ENCODE measurements at places on chromosomes 13 and 19.

- DNase-seq, result no peak
These were observed 15.2 kb downstream of the F10 start for GRCh38 chr13:113137691-113138298.

GRCh38 chr13:71803066-71803465, 63.9 kb downstream of the DACH1 start:
- no peak for DNase-seq

DNA sequence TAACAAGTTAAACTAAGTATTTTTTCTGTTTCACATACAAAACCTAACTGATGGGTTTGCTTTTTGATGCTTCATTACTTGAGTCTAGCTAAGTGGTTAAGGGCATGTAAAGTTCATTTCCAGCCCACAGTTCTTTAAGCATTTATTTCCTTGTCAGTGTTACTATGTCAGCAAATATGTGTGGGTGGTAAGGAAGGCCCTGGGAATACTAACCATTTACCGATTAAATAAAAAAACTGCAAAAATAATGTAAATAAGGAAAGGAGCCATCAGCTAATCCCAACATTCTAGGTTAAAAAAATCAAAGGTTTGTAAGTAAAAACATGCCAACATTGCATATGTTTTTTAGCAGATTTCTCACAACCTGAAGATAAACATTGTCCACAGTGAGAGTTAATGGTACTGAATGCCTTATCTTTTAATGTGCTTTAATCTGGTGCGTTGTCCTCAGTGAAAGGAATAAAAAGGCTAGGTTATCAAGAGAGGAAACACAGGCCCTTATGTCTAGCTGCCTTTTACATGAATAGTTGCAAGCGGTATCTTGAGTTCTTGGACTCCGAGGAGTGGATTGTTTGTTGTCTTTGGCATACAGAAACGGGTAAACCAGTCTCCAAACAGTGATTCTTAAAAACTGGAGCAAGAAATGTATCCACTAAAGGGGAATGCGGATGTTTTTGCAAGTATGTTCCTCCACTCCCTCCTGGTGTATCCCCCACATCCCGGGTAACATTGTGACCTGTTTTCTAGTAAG, 949.6 kb upstream of the SLC10A2 start:
- DNase-seq, result no peak

DNA sequence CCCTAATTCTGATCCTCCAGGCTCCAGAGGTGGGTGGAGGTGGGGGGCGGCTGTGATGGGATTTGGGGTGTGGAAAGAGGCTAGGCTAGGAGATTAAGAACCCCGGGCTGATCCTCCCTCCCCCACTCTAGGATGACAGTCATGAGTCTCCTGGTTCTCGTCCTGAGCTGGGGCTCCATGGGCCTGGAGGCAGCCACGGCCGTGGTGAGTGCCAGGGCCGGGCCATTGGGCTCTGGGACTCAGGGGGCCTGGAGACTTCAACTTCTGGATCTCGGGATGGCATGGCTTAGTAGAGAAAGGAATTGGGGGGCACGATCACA, 13.9 kb downstream of the TTYH1 start:
- no peak for DNase-seq

DNA sequence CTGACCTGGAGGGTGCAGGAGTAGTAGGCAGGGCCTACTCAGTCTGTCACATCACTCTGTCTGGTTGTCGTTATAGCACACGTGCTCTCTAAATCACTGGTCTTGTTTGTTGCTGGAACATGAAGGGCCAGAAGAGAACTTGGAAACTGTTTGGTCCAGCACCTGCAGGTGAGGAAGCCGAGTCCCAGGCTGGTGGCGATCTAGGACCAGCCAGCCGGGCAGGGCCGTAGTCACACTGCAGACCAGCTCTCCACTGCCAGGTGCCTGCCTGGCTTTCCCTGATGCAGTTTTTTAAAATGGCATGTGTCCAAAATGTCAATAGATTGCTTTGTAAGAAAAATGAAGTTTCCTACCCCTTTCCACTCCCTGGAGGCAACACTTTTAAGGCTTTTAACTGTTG, 53.7 kb downstream of the GGACT start:
- no peak for DNase-seq

- peak; percentile 7 for DNase-seq
These were observed 133.6 kb upstream of the MYO16 start for GRCh38 chr13:108495646-108496361.

DNA sequence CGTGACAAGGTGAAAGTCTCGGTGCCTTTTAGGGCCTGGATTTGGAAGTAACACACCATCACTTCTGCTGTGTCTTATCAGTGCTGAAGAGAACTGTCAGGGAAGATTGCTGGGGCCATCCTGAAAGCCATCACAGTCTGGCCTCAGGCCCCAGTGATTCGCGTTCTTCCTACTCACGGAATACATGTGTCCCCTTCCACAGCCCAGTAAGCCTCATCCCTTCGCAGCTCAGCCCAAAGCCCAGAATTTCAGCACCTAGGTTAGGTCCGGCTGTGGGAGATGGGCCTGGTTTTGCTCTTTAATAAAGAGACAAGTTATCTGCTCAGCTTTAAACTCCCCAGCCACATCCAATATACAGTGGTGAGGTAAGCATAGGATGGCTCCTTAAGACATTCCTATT, 113.0 kb upstream of the SPACA7 start:
- no peak for DNase-seq

DNA sequence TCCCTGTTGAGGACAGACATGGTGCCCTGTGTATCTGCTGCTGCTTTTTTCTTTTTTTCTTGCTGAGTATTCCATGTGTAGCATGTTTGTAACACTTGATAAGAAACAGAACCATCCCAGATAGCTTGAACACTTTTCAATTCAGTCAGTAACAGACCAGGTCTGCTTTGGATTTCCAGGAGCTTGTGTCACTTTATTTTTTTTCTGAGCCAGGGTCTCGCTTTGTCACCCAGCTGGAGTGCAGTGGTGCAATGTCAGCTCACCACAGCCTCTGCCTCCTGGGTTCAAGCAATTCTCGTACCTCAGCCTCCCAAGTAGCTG, 43.7 kb downstream of the BBC3 start:
- DNase-seq, result no peak

DNA sequence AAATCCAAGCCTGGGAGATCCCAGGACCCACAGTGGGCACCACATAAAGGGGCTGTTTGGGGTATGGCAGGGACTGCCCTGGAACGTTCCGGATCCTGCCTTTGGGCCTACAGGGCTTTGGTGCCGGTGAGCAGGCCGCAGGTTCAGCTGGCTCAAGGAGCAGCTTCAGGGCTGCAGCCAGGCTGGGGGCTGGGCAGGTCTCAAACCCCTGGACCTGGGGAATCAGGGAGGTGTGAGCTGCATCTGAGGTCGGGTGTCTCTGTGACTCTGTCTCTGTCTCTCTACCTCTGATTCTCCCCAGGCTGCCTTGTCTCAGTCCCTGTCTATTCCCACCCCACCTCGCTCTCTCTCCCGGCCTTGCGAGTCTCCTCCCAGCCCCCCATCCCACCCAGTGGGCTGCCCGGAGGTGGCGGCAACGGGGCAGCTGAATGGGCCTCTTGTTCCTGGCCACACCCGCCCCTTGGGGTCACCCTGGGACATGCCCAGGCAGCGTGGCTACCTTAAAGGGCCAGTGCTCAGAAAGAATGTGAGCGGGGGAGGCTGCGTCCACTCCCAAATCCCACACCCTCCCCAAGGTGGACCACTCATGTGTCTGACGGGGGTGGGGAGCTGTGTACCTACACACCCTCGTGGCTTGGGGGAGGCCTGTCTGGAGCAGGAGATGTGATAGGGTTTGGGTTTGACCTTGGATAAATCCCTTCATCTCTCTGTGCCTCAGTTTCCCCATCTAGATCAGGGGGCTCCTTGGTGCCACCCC, 31.1 kb downstream of the NFIC start:
- DNase-seq, result no peak

DNA sequence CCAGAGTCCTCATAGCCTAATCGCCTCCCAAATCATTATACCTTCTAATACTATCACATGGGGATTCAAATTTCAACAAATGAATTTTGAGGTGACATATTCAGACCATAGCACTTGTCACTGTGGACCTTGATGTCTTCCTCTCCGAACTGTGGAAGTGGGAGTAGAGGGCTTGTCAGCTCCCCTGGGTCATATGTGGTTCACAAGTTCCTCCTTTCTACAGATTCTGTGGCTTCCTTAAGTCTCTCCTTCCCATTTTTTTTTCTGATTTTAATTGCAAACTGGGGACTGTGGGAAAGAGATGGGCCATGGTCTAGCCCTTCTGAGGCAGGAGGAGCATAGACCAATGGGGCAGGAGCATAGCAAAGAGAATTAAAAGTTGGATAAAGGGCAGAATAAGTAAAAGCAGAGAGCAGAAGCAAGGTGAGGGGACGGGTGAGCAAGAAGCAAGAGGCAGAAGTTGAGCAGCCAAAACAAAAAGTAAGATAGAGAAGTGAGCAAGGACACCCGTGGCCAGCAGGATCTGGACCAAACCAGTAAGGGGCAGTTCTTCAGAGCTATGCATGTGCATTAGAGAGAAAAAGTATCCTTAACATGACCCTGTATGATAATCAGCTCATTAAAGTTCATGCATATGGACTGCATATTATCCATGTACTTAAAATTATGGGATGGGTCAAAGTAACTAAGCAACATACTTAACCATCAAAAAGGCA, 2.6 kb upstream of the SIGLEC7 start:
- DNase-seq, result no peak

- DNase-seq, result no peak
These were observed 484.5 kb downstream of the COG6 start for GRCh38 chr13:40139896-40140520.

DNA sequence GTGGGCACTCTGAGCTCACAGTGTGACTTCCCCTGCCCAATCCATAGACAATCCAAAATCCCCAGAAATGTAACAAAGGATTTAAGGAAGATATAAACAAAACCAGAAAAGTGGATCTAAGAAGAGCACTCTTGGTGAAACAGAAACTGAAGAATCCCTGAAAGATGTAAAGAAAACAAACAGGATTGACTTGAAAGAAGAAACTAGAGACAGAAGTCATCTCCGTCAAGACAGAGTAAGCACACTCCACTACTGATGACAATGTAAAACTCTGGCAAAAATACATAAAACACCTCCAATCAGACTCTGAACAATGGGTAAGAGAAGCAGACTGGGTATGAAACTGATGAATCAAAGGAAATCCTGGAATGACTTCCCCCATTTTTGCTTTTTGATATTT, 13.5 kb downstream of the TUBGCP3 start:
- DNase-seq, result no peak

- DNase-seq, result peak; percentile 4
These were observed 18.1 kb downstream of the DDX39A start for GRCh38 chr19:14400951-14401431.

- no peak for DNase-seq
These were observed 2.9 kb downstream of the CIC start for GRCh38 chr19:42271861-42272534.

DNA sequence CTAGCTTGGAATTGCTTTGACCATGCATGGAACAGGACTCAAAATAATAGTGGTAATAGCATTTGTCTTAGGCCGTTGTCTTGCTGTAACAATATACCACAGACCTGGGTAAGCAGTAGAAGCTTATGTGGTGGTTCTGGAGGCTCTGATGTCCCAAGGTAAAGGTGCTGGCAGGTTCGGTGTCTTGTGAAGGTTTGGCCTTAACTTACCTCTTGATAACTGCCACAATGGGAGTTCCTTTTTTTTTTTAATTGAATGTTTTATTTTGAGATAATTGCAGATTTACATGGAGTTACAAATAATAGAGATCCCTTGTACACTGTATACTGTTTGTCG, 5.8 kb downstream of the RPL21 start:
- no peak for DNase-seq

GRCh38 chr13:113939129-113939943, 34.5 kb downstream of the C13orf46 start:
- DNase-seq, result no peak

DNA sequence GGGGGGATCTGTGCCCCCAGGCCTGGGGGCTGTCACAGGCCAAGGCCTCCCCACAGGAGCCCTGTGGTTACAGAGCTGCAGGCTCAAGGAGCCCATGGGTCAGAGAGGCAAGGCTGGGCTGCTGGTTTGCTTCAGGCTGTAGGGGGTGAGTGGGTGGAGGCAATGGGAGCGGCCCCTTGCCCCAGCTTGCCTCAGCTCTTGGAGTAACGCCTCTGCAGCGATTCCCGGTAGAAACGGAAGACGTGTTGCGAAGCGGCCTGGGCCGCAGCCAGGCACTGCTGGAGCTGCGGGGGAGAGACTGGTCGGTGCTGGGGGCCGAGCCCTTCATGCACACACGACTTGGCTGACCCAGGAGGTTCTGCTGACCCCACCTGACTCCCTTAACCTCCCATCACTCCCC, 10.1 kb downstream of the TMEM91 start:
- no peak for DNase-seq

DNA sequence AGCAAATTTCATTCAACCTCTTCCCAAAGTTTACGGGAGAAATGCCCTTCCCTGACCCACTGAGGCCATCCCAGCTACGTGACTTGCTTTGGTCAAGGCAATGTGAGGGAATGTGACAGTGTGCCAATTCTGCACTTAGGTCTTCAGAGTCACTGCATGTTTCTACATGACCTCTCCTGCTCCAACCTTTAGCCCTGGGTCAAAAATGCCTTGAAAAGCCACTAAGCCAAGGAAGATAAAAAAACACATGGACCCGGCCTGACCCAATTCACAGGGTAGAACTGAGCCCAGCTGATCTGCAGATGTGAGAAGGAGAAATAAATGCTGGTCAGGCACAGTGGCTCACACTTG, 30.0 kb downstream of the ZNRF4 start:
- no peak for DNase-seq

- DNase-seq, result no peak
These were observed 106.9 kb downstream of the KLF12 start for GRCh38 chr13:74027161-74027779.

GRCh38 chr13:34464011-34464410, 478.1 kb upstream of the NBEA start:
- DNase-seq, result no peak

- peak; percentile 75 for DNase-seq
These were observed 1.3 kb upstream of the CEACAM6 start for GRCh38 chr19:41753936-41754529.

DNA sequence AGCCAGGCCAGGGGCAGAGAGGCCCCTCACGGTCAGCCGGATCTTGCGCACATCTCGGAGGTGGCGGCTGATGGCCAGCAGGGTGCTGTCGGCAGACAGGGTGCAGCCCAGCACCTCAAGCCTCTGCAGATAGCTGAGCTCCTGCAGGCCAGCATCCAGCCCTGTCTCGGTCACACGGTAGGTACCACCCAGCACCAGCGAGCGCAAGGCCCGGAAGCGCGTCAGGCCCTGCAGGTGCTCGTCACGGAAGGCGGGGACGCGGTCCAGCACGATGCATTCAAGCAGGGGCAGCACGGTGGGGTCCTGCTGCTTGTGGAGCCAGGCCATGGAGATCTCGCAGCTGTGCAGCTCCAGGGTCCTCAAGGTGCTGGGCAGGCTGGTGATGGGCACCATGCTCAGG, 7.7 kb downstream of the FBXL12 start:
- no peak for DNase-seq

DNA sequence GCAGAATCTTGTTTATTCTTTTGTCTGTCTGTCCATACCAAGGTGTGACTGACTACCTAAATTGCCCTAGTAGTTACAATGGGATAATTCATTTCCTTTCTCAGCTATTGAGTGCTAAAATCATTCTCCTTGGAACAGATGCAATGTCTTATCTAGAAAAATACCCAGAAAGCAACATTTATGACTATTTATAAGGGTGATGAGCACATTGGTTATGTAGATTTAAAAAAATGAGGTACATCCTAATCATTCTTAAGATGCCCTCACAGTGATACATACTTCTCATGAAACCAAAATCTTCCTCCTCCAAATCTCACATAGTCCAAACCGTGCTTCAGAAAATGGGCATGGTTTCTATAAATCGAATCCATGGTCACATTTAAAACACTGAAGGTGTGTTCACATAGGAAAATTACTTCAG, 11.6 kb upstream of the UBE2L5 start:
- DNase-seq, result no peak

GRCh38 chr19:31127134-31127967, 221.9 kb downstream of the TSHZ3 start:
- DNase-seq, result no peak

All from activated naive CD4-positive, alpha-beta T cell treated with Interleukin-2 at 50 U/mL for 16 hours (primary cell).